NCI-H510A (cell line): ENCODE measurements at places on chromosomes 6 and 20.

GRCh38 chr6:136969433-136969832 lies 47.3 kb downstream of the SLC35D3 start:
- DNase-seq, result no peak

DNA sequence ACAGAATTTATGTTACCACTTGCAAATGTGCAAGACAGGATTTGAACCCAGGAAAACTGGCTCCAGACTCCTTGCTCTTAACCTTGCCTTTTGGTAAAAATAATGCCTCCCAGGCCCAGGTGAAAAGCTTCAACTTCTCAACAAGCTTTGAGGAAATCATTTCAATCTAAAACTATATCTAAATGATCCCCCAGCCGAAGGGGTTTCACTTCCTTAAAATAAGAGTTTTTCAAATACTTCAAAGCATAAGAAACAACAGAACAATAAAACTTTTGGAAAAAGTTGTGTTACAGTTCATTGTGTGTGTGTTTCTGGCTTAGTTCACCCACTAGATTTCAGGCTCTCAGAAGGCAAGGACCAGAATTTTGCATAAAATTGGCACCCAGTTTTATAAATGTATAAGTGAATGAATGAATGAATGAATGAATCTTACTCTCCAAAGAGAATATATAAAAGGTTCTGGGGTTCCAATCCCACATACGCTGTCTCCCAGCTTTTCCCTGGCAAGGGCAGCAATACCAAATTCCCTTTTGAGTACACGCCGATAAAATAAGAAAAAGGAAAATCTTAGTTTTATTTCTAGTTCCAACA lies 5.4 kb downstream of the OR2H2 start:
- DNase-seq, result no peak

GRCh38 chr20:47586649-47587294 lies 85.1 kb downstream of the NCOA3 start:
- no peak for DNase-seq

GRCh38 chr6:170081556-170081955 lies 209.3 kb downstream of the DLL1 start:
- DNase-seq, result no peak

GRCh38 chr6:113857556-113858479 lies 673 bp downstream of the MARCKS start:
- no peak for DNase-seq

DNA sequence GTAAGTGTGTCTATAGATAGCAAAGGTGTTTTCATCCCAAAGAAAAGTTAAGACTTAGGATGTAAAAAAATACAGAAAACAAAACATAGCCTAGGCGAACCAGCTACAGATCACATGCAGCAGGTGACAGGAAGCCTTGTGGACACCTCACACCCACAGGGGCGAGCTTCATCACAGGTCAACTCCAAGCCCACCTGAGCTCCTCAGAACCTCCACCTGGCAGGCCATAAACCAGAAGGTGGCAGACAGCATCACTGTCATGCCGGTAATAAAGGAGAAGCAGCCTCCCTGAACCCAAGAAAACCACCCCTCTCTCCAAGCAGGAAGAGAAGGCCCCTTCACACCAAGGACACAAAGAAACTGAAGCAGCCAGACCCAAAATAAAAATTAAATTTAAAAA lies 1.0 kb downstream of the RALGAPA2 start:
- no peak for DNase-seq

- DNase-seq, result no peak
Observed at GRCh38 chr6:138988469-138988834, 399 bp upstream of the REPS1 start.

GRCh38 chr20:57161478-57162361 lies 104.7 kb downstream of the BMP7 start:
- DNase-seq, result no peak

GRCh38 chr6:121520337-121521163 lies 85.1 kb downstream of the GJA1 start:
- DNase-seq, result no peak

DNA sequence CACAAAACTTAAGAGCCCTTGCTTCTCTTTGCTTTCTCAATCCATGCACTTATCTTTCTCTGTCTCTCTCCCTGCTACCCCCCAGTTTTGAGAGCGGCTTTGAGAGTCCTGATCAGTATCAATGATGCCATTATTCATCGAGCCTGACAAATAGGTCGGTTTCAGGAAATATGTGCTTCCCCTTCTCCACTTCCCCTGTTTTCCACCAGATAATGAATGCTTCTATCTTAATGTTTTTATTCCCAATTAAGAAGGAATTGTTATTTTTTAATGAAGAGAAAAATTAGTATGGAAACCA lies 117.7 kb downstream of the KIF13A start:
- no peak for DNase-seq

GRCh38 chr20:31875671-31876070 lies 5.2 kb downstream of the TTLL9 start:
- no peak for DNase-seq

DNA sequence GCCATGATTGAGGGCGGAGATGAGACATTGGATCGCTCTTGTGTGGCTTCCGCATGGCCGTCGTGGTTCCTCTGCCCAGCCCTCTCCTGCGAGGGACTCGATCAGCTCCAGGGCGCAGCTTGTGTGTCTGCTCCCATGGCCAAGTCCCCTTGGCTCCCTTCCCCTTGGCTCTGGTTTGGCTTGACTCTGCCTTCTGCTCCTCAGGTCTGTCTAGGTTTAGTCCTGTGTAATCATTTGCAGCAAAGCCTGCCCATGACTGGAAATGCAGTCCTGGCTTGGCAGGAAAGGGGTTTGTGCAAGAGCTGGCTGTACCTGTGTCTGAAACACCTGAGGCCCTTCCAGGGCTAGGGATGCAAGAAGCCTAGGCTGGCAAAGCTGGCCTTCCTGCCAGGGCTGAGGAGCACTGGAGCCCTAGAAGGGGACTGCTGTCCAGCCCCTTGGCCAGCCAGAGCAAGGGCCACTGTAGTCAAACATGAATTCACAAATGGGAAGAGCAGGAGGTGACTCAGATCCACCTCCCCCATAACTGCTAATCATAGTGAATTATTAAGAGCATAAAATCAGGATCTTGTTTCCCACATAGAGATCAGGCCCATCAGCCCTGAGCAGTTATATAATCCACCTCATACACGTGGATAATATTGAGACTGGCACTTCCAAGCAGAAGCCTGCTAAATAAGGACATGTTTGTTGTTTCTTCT lies 196.8 kb downstream of the FARS2 start:
- peak; percentile 15 for DNase-seq

DNA sequence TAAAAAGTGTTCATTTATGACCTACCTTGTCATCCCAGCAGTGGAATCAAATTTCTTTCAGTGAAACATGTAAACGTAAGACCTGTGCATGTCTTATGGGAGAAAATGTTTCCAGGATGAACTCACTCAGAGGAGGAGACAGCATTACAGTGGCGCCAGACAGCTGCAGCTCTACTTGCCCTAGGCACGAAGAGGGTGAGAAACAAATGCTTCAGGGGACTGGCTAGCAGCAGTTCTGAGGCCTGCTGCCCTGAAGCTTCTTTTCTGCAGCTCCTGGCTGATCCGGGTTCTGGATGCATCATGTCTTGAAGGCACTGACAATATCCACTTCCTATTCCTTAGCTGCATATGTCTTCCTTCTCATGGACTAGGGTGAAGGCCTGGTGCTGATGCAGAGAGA lies 120.2 kb downstream of the QRSL1 start:
- DNase-seq, result no peak

GRCh38 chr6:81766482-81767069 lies 14.1 kb upstream of the TENT5A start:
- no peak for DNase-seq

DNA sequence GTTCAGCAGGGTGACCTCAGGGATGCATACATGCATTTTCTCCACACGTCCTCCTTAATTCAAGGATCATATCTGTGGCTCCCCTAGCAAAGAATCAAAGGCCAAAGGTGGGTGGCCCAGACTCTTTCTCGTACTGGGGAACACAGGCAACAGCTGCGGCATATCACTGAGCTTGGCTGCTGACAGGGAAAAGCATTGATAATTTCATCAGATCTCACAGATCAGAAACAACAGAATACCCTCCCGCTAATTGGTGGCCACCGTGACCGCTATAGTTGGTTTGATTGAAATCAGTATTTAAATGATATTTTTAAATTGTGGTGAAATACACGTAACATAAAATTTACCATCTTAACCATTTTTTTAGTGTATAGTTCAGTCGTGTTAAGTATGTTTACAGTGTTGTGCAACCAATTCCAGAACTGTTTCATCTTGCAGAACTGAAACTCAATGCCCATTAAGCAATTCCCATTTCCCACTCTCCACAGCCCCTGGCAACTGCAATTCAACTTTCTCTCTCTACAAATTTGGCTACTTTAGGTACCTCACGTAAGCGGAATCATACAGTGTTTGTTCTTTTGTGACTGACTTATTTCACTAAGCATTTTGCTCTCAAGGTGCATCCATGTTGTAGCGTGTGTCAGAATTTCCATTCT lies 74.7 kb upstream of the TMEM170B start:
- DNase-seq, result no peak

- no peak for DNase-seq
Observed at GRCh38 chr6:19664050-19664449, 173.1 kb upstream of the ID4 start.

DNA sequence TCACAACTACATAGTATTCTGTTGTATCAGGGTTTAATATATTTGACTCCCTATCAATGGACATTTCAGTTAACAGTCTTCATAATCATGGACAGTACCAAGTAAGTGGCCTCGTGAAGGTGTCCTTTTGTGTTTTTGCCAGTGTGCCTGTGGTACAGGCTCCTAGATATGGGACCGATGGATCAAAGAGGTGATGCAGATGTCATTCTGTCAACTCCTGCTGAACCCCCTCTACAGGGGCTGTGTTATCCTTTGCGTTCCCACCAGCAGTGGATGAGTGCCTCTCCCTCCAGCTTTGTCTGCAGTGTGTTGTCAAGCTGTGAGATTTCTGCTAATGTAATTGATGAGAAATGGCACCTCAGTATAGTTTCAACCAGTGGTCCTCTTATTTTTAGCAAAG lies 210.7 kb downstream of the QKI start:
- DNase-seq, result no peak

- no peak for DNase-seq
Observed at GRCh38 chr6:24718449-24719124, 367 bp downstream of the C6orf62 start.

- no peak for DNase-seq
Observed at GRCh38 chr6:82072121-82072521, 175.4 kb downstream of the IBTK start.

- DNase-seq, result no peak
Observed at GRCh38 chr6:124661097-124661661, 301.1 kb upstream of the RNF217 start.

DNA sequence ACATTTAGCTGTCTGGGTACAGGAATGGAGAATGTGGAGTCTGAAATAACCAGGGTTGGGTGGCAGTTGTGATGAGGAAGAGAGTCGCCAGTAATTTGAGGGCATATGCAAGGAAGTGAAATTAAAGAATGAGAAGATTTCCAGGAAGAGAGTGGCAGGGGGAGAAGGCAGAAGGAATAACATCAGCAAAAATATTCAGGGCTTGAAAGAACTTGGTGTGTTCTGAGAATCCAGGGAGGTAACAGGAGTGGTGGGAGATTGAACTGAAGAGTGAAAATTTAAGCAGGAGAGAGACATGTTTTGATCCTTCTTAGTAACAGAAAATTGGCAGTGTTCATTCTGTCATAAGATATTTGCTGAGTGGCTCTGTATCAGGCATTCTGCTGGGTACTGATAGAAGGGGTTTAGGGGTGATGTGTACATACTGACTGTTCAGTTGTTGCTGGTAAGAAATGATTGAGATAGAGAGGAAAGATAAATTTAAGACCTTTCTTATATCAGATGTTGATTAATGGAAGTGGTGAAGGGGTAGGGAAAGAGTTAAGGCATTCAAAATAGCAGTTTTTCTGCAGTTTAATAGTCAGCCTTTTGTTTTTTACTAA lies 54.7 kb downstream of the PHF20 start:
- DNase-seq, result no peak

- DNase-seq, result no peak
Observed at GRCh38 chr6:53264915-53265607, 83.7 kb downstream of the ELOVL5 start.

GRCh38 chr6:85077098-85077497 lies 312.7 kb upstream of the TBX18 start:
- DNase-seq, result no peak

DNA sequence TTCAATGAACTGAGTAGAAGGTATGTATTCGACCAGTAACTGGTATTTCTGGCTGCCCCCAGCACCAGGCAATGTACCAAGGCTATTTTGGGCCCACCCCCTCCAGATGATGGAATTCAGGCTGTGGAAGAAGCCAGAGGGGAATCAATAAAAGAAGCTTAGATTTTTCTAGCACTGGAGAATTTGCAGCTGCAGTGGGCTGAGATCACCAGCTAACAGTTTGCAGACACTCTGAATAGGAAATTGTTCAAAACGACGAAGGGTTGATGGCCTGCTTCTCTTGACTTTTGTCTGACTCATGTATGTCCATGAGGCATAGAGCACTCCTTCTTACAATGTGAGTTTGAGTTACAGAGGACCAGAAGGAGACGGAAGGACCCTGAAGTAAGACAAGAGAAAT lies 32.4 kb upstream of the FBXO9 start:
- no peak for DNase-seq

DNA sequence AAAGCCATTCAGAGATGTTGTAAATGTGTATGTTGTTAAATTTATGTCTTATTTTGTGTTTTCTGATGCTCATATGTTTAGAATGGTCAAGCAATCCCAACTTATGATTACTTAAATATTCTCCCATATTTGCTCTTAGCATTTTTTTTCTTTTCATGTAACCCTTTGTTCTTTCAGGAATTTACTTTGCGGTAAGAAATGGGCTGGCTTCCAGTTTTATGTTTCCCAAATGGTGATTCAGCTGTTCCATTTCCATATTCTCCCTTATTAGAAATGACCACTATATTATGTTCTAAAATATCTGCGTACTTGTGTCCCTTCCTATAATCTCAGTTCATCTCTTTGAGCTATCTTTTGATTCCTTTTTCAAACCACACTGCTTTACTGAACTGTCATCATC lies 113.7 kb downstream of the CDH26 start:
- no peak for DNase-seq

GRCh38 chr6:1091900-1092299 lies 220.0 kb upstream of the FOXQ1 start:
- no peak for DNase-seq

- DNase-seq, result no peak
Observed at GRCh38 chr6:105204331-105204730, 24.5 kb upstream of the POPDC3 start.

DNA sequence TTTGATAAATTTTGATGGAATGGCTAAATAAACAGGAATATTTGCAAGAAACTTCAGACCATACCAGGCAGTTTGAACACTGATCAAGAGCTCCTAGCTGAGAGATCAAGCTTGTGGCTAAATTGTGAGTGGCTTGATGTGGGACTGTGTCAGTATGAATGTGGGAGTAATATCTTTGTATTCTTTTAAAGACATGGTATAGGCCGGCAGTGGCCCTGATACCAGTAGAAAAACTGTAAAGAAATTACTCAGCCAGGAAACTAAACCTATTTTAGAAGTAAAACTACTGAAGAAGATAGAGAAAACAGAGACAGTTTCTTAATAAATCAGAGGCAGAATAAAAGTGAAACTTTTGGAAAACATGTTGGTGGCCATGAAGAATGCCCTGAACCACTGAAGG lies 608.4 kb upstream of the SYNCRIP start:
- no peak for DNase-seq

GRCh38 chr6:17311595-17312311 lies 30.6 kb downstream of the RBM24 start:
- DNase-seq, result no peak
